ENCODE measurements at places on chromosomes 11 and 22. TPM values are rescaled to one million over a fixed set of nuclear protein-coding genes. Genes with fewer than 3 reads are reported as not detected.

- H3K4me3 ChIP-seq, result no peak overlapping the region
- no peaks in the 10 kb centered on the region for H3K27me3 ChIP-seq
- H3K27ac ChIP-seq, result no peak overlapping the region
- DNase-seq, result no peak
Measured at GRCh38 chr11:12769834-12770345, 95.7 kb downstream of the TEAD1 start.

- peak overlapping the region; percentile 81 for H3K4me3 ChIP-seq
- no peak for DNase-seq
- H3K27me3 ChIP-seq, result no peaks in the 10 kb centered on the region
- H3K4me1 ChIP-seq, result no peaks in the 10 kb centered on the region
- H3K36me3 ChIP-seq, result no peaks in the 10 kb centered on the region
Measured at GRCh38 chr22:33922349-33922681, 2.0 kb upstream of the LARGE1 start.

DNA sequence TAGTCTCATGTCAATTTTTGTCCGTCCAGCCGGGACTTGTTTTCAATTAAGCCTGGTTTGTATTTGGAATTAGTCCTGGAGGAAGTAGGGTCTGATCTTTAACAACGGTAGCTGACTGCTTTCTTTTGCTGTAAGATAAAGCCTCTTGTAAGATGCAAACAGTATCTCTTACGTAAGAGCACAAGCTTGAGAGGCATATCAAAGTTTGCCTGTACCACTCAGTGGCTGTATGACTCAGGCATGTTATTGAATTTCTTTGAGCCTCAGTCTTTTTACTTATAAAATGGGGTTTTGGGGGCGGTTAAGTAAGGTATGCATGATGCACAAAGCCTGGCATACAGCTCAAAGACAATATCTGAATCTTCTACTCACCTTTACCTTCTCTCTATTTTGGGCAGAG is 198.4 kb upstream of the NARS2 start:
- H3K4me3 ChIP-seq, result no peak overlapping the region
- H3K4me1 ChIP-seq, result peaks cover 10% of the 10 kb centered on the region
- H3K36me3 ChIP-seq, result no peaks in the 10 kb centered on the region
- no peaks in the 10 kb centered on the region for H3K27me3 ChIP-seq

The OR51A2 gene
- not detected for total RNA-seq

DNA sequence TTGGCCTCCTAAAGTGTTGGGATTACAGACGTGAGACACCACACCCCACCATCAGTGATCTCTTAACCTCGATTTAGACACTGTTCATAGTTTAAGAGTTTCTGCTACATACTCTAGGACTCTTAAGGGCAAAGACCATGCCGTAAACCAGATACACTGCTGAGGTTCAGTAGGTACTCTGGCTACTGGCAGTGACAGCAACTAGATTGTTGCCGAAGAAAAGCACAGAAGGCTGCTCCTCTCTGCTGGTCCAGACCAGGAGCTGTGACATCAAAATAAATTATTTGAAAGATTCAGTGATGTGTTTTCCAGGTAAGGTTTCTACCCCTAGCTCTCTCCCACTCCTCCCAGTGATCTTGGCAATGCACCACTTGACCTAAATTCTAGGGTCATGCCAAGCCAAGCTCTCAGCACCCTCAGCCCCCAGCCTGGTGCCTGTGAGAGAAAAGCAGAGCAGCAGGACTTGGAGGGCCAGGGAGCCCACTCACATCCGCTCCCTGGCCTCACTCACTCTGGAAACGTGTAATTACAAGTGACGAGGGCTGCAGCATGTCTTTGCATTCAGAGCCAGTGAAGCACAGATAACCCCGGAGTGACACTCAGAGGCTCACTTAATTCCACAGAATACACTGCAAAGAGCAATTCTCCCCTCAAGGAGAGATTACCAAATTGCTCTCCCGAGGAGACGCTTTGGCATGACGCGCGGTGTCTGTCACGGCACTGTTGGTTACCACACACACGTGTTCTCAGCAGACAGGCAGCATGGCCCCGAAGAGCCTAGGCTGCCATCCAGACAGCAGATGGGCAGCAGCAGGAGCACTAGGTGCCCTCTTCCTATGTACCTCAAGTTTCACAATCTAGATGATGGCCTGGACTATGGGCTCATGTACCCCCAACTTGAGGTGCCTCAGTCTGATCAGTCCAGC is 96.9 kb upstream of the PITPNB start:
- no peak overlapping the region for H3K27ac ChIP-seq
- no peaks in the 10 kb centered on the region for H3K4me1 ChIP-seq
- H3K36me3 ChIP-seq, result peaks cover 2% of the 10 kb centered on the region
- no peaks in the 10 kb centered on the region for H3K27me3 ChIP-seq

DNA sequence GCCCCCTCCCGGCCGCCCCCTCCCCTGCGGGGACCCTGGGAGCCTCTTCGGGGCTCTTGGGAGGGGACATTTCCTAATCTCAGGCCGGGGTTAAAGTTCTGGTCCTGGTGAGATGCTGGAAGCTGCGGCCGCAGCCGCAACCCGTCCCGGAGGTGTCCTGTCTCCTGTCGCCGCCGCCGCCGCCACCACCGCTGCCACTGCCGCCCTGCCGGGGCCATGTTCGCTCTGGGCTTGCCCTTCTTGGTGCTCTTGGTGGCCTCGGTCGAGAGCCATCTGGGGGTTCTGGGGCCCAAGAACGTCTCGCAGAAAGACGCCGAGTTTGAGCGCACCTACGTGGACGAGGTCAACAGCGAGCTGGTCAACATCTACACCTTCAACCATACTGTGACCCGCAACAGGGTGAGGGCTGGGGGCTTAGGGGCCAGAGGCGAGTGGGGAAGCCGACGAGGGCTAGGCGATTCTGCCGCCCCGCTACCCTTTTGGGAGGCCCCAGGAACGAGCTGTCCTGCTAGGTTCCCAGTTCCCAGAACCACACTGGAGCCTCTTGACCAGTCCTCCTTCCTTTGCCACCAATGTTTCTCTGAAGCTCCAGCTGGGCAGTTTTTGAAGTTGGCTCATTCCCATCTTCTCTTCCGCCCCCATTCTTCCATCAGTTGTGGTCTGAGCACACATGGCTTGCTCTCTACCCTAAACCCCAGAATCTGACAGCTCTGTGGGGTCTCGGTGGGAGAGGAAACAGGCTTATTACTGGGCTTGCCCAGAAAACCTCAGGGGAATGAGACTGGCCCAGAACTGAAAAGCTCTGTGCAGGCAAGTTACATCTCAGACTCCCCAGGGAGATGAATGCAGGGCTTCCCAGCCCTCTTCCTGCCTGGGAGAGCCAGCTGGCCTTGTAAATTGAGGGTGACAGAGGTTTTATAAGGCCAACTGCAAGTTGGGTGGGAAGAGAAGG is 781 bp downstream of the SIDT2 start:
- H3K36me3 ChIP-seq, result peaks cover 8% of the 10 kb centered on the region
- DNase-seq, result peak; percentile 72
- peaks cover 23% of the 10 kb centered on the region for H3K4me1 ChIP-seq
- peak overlapping the region; percentile 85 for H3K27ac ChIP-seq

GRCh38 chr11:63014408-63015055 is 1.1 kb downstream of the SLC22A8 start:
- no peaks in the 10 kb centered on the region for H3K27me3 ChIP-seq
- DNase-seq, result no peak
- H3K36me3 ChIP-seq, result no peaks in the 10 kb centered on the region
- no peaks in the 10 kb centered on the region for H3K4me1 ChIP-seq
- H3K4me3 ChIP-seq, result no peak overlapping the region
- no peak overlapping the region for H3K27ac ChIP-seq

The MRGPRX3 gene
- not detected for total RNA-seq

- H3K27me3 ChIP-seq, result no peaks in the 10 kb centered on the region
- no peak overlapping the region for H3K4me3 ChIP-seq
- no peak overlapping the region for H3K27ac ChIP-seq
- no peaks in the 10 kb centered on the region for H3K36me3 ChIP-seq
Measured at GRCh38 chr22:45583504-45583903, 80.8 kb downstream of the FBLN1 start.

GRCh38 chr22:26751217-26751616 is 93.8 kb downstream of the MIAT start:
- no peaks in the 10 kb centered on the region for H3K27me3 ChIP-seq
- H3K4me1 ChIP-seq, result no peaks in the 10 kb centered on the region
- H3K36me3 ChIP-seq, result no peaks in the 10 kb centered on the region
- no peak overlapping the region for H3K4me3 ChIP-seq

GRCh38 chr11:114664641-114665040 is 13.7 kb upstream of the NXPE2 start:
- no peak overlapping the region for H3K27ac ChIP-seq
- no peaks in the 10 kb centered on the region for H3K27me3 ChIP-seq
- H3K36me3 ChIP-seq, result no peaks in the 10 kb centered on the region
- H3K4me3 ChIP-seq, result no peak overlapping the region
- DNase-seq, result no peak
- no peaks in the 10 kb centered on the region for H3K4me1 ChIP-seq

The RDX gene
- 58.7 TPM for total RNA-seq

- no peak overlapping the region for H3K27ac ChIP-seq
- no peaks in the 10 kb centered on the region for H3K27me3 ChIP-seq
- peaks cover 13% of the 10 kb centered on the region for H3K4me1 ChIP-seq
- no peak overlapping the region for H3K4me3 ChIP-seq
Measured at GRCh38 chr22:20029550-20030225, 8.8 kb downstream of the TANGO2 start.

GRCh38 chr22:28013611-28014010 is 94.6 kb upstream of the PITPNB start:
- peaks cover 2% of the 10 kb centered on the region for H3K36me3 ChIP-seq
- DNase-seq, result no peak
- H3K27ac ChIP-seq, result no peak overlapping the region
- H3K4me1 ChIP-seq, result no peaks in the 10 kb centered on the region

GRCh38 chr22:27915986-27916385 is 3.1 kb downstream of the PITPNB start:
- no peak overlapping the region for H3K4me3 ChIP-seq
- no peak for DNase-seq
- H3K36me3 ChIP-seq, result no peaks in the 10 kb centered on the region
- H3K27ac ChIP-seq, result no peak overlapping the region
- peaks cover 48% of the 10 kb centered on the region for H3K4me1 ChIP-seq

GRCh38 chr11:106087815-106088435 is 10.5 kb downstream of the AASDHPPT start:
- H3K27ac ChIP-seq, result no peak overlapping the region
- peak; percentile 49 for DNase-seq
- H3K27me3 ChIP-seq, result no peaks in the 10 kb centered on the region
- no peak overlapping the region for H3K4me3 ChIP-seq
- H3K36me3 ChIP-seq, result peaks cover 23% of the 10 kb centered on the region

The MIAT gene
- total RNA-seq, result 1.2 TPM

DNA sequence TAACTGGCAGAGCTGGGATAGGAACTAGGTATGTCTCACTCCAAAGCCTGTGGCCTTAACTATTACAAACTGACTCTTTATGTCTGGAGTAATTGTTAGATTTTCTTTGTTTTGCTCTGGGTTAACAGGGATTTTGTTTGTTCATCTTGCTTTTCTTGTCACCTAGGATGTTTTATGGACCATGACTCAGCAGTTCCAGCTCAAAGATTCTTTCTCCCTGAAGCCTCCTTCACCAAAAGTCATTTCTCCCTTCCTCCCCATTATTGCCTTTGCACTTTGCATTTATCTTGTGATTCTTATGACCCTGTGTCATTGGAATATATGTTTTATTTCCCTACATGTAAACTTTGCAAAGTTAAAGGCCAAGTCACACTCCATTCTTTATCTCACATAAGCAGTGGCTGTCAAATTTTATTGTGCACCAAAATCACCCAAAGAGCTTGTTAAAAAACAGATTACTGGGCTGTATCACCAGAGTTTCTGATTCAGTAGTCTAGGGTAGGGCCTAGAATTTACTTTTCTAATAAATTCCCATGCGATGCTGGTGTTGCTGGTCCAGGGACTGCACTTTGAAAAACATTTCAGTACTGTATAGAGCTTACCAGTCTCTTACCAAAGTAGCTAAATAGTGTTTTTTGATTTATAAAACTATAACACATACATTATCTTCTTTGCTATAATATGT is 327.7 kb downstream of the DLG2 start:
- H3K4me3 ChIP-seq, result no peak overlapping the region
- no peaks in the 10 kb centered on the region for H3K27me3 ChIP-seq
- no peak overlapping the region for H3K27ac ChIP-seq
- H3K4me1 ChIP-seq, result no peaks in the 10 kb centered on the region
- H3K36me3 ChIP-seq, result no peaks in the 10 kb centered on the region

DNA sequence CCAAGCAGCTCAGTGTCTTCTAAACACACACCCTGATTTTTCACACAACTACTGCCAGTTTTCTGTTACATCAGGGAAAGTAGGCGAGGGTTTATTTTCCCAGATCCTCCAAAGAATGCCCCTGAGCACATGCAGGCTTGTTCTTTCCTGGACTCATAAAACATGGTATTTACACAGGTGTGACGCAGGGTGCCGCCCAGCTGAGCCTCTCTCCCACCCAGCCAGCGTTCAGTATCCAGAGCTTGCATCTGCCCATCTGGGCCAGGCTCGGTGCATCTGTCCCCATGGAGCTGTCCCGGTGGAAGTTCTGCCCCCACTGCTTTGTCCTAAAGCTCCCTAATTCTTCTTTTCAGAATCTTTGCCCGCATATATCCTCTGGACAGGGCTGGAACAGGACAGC is 44.8 kb upstream of the ISX start:
- no peak overlapping the region for H3K27ac ChIP-seq
- DNase-seq, result no peak
- no peaks in the 10 kb centered on the region for H3K27me3 ChIP-seq
- H3K4me3 ChIP-seq, result no peak overlapping the region

- no peak overlapping the region for H3K27ac ChIP-seq
- H3K36me3 ChIP-seq, result no peaks in the 10 kb centered on the region
- no peak for DNase-seq
- no peaks in the 10 kb centered on the region for H3K27me3 ChIP-seq
- H3K4me1 ChIP-seq, result no peaks in the 10 kb centered on the region
Measured at GRCh38 chr11:123903932-123904331, 2.0 kb downstream of the OR8D4 start.

The FXYD6 gene
- 6.5 TPM for total RNA-seq

- peak overlapping the region; percentile 32 for H3K27ac ChIP-seq
- no peak for DNase-seq
- peaks cover 26% of the 10 kb centered on the region for H3K4me1 ChIP-seq
Measured at GRCh38 chr11:3894128-3894731, 38.8 kb downstream of the STIM1 start.

The MAPK8IP2 gene
- total RNA-seq, result 0.09 TPM

DNA sequence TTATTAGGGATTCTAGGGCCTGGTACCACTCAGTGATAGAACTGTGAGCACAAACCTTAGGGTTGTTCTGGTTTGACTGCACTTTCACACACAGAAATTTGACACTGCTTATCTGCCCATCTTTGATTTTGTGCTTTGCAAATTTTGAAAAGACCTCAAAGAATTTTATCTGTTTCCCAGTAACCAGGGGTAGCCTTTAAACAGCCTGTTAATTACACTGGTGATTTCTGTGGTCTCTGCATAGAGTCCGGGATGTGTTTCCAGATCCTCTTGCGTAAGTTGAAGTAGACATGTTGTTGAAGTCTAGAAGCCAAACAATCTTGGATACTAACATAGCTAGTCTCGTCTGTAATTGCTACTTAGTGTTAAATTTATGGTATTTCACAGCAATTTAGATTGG is 75.3 kb downstream of the C22orf31 start:
- DNase-seq, result no peak
- H3K4me1 ChIP-seq, result peaks cover 5% of the 10 kb centered on the region
- no peaks in the 10 kb centered on the region for H3K27me3 ChIP-seq
- H3K4me3 ChIP-seq, result no peak overlapping the region
- no peak overlapping the region for H3K27ac ChIP-seq
